ENCODE measurements at places on chromosomes 12 and 14.

- DNase-seq = no peak
Measured at GRCh38 chr14:28952666-28953065, 186.1 kb downstream of the FOXG1 start.

DNA sequence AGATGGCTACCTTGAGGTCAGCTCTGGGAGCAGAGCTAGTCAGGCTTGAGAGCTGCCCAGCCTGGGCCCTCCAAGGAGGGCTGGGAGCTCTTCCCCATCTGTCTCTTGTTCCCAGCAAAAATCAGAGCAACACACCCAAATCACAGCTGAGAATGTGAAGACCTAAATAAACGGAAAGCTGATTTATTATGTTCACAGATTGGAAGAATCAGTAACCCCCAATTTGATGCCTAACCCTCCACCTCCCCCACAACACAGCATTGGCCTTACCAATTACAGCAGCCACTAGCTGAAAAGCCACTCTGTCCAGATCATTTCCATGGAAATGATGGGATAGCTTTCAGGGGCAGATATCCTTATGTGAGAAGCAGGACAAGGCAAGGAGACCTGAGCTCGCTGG is 7.1 kb upstream of the ACTN1 start:
- no peak for DNase-seq

GRCh38 chr12:11688379-11688778 is 38.9 kb downstream of the ETV6 start:
- DNase-seq = no peak

- DNase-seq = peak; percentile 65
Measured at GRCh38 chr12:47651368-47652254, 54.2 kb downstream of the RPAP3 start.

GRCh38 chr14:49992901-49993339 is 100.0 kb downstream of the ARF6 start:
- no peak for DNase-seq

DNA sequence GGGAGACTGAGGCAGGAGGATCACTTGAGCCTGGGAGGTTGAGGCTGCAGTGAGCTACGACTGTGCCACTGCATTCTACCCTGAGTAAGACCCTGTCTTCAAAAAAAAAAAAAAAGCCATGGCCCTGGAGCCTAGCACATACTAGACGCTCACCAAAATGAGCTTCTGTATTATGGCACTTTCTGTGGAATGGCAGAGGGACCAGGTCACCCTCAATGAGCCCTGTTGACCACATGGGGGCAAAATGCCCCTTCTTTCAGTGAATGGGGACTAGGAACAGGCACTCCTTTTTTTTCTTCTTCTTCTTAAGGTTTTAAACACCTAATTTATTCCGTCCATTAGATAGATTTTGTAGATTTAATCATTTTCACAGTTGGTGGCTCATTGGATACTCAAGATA is 50.5 kb downstream of the FAM222A start:
- DNase-seq = peak; percentile 34

DNA sequence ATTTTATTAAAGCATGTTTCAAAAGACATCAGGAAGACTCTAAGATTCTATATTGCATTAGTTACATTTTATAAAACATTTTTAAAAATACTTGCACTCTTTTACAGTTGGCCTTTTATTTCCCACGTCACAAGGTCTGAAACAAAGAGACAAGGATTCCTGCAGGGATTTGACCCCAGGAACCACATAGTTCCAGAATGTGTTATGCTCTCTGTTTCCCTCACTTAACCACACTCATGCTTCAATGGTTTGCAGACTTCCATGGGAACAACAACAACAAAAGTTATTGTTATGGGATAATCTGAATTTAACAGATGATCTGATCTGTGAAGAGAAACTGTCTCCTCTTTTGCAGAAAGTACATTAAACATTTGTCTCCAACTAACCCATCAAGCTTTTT is 104.3 kb upstream of the PPFIA2 start:
- no peak for DNase-seq

DNA sequence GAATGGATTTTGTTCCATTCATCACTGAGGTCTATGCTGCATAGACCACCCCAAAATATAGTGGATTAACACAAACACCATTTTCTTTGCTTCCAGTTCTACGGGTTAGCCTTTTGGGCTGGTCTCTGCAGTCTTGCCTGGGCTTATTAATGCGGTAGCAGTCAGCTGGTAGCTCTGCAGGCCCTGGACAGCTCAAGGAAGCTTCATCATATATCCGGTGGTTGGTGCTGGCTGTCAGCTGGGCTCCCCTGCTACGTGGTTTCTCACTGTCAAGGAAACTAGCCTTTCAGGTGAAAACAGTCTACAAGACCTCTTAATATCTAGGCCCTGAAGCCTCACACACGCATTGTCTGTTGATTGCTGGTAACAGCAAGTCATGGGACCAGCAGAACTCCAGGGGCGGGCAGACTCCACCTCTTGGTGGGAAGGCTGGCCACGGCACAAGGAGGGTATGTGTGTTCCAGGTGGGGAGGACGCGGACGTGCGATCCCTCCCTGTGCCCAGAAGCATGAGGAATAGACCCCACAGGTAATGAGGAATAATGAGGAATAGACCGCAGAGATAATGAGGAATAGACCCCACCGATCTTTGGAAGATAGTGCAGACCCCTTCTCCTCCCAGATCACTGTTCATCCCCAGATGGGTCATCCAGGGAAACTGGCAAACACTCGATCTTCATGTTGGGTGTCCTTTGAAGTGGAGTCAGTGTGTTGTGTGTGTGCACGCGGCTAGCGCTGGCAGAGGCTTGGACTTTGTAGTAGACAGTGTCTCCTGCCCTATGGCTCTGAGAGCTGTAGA is 13.3 kb downstream of the TSPAN9 start:
- DNase-seq = no peak

- no peak for DNase-seq
Measured at GRCh38 chr14:84343656-84344055, 1186.3 kb upstream of the FLRT2 start.

DNA sequence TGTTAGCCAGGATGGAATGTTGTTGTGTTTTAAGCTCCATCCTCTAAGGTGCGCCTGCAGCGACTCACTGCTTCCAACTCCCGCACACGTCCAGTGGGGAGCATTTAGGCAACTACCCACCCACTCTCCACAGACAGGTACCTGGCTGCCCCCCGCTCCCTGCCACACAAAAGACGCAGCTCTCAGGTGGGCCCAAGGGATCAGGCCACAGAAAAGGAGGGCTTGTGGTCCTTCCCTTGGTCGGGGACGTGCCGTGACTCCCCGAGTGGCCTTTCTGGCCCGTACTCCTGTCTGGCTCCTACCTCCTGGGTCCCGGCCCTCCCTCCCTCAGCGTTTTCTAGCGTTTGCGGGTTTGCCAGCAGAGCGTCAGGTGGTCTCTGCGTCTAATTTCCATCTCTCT is 16.2 kb downstream of the TEDC1 start:
- no peak for DNase-seq

DNA sequence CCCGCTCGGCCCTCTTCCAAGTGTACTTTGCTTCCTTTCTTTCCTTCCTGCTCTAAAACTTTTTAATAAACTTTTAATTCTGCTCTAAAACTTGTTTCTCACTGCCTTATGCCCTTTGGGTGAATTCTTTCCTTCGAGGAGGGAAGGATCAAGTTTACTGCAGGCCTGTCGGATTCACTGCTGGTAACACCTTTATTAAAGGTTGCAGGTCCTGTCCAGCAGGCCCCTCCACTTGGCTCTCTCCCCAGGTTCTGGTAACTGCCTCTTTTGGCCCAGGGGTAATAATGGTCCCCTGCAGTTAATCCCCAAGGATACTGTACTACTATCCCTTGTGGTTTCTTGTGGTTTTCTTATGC is 152.7 kb upstream of the EEA1 start:
- no peak for DNase-seq

GRCh38 chr12:51589060-51589459 is 2.0 kb upstream of the SCN8A start:
- DNase-seq = no peak

- DNase-seq = no peak
Measured at GRCh38 chr14:101088714-101089113, 185.2 kb upstream of the RTL1 start.

- no peak for DNase-seq
Measured at GRCh38 chr12:110349514-110350151, 53.9 kb downstream of the ANAPC7 start.

DNA sequence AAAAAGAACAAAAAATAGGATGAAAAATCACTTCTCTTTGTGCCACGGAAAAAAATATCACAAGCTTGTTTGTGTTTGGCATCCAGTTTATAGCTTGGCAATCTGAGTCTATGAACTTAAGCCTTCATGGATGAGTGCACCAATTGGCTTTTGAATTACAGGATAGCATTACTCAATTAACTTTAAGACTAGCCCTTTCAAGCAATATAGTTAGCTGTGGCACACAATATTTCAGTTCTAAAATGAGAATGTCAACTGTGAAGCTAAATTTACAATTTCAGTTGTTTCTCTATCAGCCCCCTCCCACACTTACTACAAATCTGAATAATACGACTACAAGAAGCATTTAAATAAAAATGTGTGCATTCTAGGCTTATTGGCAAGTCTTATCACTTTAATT is 8.3 kb downstream of the RERG start:
- no peak for DNase-seq

DNA sequence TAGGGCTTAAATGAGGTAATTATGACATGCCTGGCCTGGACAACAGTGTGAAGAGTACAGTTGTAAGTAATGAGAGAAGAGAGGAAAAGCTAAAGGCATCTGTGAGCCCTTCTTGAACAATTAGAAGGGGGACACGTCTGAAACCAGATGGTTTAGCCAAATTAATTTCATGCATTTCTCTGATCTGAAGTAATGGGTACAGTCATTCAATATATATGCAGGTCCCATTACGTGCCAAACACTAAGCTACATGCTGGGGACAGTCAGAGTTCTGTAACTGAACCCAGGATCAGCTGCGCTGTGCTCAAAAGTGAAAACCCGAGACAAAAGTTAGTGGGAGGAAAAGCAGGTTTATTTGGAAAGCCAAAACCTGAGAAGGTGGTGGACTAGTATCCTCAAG is 207.2 kb upstream of the TMTC1 start:
- no peak for DNase-seq

- no peak for DNase-seq
Measured at GRCh38 chr12:7961395-7962178, 25.6 kb upstream of the SLC2A3 start.

GRCh38 chr12:115984616-115985015 is 292.9 kb downstream of the MED13L start:
- DNase-seq = no peak

DNA sequence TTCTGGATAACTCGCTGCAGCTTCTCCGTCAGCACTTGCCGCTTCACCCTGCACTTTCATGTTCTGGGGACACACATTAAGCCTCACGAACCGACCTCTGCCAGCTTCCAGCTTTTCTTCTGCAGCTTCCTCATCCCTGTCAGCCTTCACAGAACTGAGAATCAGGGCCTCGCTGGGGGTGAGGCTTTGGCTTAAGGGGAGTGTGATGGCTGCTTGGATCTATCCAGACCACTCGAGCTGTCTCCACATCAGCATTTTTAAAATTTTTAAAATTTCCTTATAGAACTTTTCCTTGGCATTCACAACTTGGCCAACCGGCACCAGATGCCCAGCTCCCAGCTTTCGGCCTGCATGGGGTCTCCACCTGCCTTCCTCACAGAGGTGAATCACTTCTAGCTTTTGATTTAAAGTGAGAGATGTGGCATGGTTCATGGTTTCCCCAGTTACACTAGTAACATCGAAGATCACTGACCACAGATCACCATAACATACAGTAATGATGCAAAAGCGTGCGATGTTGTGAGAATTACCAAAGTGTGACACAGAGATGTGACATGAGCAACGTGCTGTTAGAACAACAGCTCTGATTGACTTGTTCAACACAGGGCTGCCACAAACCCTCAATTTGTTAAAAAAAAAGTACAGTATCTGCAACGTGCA is 139.1 kb upstream of the C14orf180 start:
- peak; percentile 32 for DNase-seq

GRCh38 chr12:109162551-109162950 is 46.2 kb downstream of the ACACB start:
- no peak for DNase-seq

- no peak for DNase-seq
Measured at GRCh38 chr12:122145505-122146330, 28.3 kb downstream of the IL31 start.

DNA sequence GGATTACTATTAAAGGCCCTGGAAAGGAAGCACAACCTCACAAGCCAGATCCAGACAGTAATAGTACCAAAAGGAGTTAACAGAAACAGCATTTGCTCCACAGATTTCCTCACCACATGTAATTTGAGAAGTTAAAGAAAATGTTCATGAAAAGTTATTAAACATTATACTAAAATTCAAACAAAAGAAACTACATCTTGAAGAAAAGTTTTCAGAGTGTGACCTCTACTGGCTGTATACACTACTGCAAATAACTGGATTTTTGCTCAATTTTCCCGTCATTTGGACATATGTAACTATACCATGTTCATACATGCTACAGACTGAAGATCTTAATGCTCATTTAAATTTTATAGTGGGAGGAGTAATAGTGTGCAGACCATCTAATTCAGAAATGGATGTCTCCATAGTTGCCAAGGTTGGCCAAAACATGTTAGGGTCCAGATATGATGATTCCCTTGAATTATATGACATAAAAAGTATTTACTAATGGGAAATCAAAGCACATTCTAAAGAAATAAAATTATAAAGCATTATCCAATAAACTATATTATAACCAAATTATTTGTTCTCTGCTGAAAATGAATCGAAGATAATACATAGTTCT is 5.6 kb downstream of the KRR1 start:
- DNase-seq = no peak

DNA sequence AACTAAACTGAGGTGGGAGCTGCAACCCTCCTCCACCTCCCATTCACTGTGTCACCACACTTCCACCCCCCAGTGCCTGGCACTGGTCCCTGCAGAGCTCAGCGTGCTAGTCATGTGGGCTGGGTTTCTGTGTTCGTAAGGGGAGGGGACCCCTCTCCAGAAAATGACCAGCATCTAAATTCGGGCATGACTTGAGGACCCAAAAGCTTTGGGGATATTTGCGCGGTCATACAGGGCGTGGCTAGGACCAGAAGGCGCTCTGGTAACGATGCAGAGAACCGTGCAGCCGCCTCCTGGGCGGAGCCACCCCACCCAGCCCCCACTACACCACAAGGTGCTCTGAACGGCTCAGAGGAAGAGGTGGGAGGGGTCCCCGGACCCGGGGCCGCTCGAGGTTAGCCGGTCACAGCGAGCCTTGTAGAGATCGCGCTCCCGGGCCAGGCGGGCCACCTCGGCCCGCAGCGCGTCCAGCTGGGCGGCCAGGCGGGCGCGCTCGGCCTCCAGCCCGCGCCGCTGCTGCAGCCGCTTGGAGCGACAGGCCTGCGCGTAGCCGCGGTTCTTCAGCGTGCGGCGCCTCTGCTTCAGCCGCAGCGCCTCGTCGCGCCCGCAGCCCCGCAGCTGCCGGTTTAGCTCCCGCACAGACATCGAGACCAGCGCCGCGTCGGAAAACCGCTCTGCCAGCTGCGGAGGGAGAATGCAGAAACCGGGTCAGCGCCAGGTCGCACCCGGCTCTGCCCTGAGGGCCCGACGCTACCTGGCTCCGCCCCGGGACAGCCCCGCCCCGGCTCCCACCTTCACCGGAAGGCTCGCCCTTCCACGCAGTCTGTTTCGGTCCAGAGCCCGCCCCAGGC is 9.8 kb downstream of the CPNE6 start:
- peak; percentile 72 for DNase-seq

- no peak for DNase-seq
Measured at GRCh38 chr12:104495786-104496185, 39.0 kb downstream of the CHST11 start.

GRCh38 chr12:6382982-6383381 is 980 bp upstream of the LTBR start:
- no peak for DNase-seq

- peak; percentile 61 for DNase-seq
Measured at GRCh38 chr12:122200541-122201175, 2.9 kb upstream of the B3GNT4 start.
